ENCODE measurements at places on chromosomes 7 and 10. TPM values are rescaled to one million over a fixed set of nuclear protein-coding genes. Genes with fewer than 3 reads are reported as not detected.

GRCh38 chr7:116150588-116150987 lies 59.8 kb upstream of the TES start:
- no peak for DNase-seq

DNA sequence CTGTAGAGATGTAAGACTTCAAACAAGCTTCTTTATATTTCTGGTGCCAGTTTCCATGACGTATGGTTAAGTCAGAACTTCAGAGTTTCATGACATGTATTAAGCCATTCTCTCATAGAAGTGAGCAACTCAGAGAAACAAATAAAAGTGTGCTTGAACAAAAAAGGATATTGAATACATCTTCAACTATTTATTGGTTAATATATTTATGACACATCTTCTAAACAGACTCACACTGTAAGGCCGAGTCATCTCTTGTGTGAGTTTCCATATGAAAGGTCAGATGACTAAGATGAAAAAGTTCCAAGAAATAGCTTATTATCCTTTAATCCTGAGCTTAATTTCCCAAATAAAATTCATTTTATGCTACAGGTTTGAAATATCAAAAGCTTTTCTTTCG lies 105.5 kb upstream of the CSTF2T start:
- no peak for DNase-seq

SUMF2 gene
- total RNA-seq, result 118 TPM

GRCh38 chr10:60123668-60124067 lies 217.3 kb upstream of the CCDC6 start:
- DNase-seq, result no peak

SUGCT gene
- total RNA-seq, result 37.9 TPM

GRCh38 chr7:46742601-46743000 lies 821.5 kb upstream of the IGFBP3 start:
- DNase-seq, result no peak

GCK gene
- total RNA-seq, result 1.9 TPM

RNF32 gene
- total RNA-seq, result not detected

- DNase-seq, result no peak
Observed at GRCh38 chr7:836429-836828, 4.2 kb downstream of the SUN1 start.

GRCh38 chr7:7103343-7104313 lies 78.7 kb upstream of the C1GALT1 start:
- DNase-seq, result no peak

DNA sequence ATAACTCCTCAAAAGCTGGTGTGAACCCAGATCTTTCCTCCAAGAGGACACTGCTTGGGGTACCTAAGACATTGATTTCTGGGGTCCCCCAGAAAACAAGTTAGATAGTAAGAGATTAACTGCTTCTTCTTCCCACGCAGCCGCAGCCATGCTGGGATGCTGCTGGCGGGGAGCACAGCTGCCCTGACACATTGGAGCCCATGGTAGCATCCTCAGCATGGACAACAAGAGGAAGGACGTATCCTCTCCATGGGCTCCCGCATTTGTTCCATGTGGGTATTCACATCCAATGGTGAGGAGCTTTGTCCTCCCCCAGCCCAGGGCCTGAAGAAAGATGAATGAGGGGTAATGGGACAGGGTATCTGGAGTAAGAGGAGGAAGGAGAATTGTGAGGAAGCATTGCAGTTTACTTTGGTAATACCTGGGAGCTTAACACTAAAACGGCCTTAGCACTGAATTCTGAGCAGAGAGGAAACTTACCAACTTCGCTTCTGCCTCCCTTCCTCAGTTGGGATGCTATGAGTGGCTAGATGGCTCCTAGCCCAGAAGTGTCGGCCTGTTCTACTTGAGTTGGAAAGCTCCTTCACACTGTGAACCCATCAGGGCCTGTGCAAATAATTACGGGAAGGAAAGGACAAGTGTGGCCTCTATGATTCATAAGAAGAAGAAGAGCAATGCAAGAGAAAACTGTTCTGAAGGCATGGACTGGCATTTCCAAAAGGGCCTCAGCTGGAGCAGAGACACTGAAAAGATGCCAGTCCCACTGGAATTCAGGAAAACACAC lies 43.9 kb downstream of the C10orf120 start:
- no peak for DNase-seq

GRCh38 chr10:1050145-1050544 lies 1.2 kb upstream of the IDI1 start:
- DNase-seq, result no peak

AASS gene
- 34.2 TPM for total RNA-seq

- DNase-seq, result no peak
Observed at GRCh38 chr10:2340831-2341647, 603.7 kb upstream of the ADARB2 start.

DNA sequence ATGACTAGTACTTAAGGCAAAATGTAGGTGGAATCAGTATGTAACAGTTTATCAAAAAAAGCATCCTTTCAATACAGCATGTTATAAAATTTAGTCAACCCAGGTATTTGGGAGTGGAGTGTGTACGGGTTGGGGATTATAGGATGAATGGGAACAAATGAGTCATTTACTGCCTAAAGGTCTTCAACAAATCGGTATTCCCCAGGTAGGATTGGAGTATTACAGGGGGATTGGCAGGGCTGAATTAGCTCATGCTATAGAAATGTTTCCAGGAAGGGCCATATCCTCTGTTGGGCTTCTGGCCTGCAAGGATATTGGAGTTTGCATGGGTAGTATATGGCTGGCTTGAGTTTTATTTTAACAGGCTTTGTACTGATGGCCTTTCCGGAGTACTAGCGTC lies 723.7 kb downstream of the SORCS1 start:
- DNase-seq, result no peak

ENO4 gene
- total RNA-seq, result not detected

PHYHIPL gene
- total RNA-seq, result 0.19 TPM

- no peak for DNase-seq
Observed at GRCh38 chr7:114959931-114960330, 38.0 kb downstream of the MDFIC start.

GRCh38 chr7:128171-129080 lies 63.9 kb upstream of the FAM20C start:
- no peak for DNase-seq

GJC3 gene
- not detected for total RNA-seq

MXI1 gene
- 72.3 TPM for total RNA-seq

DYNC1I1 gene
- 11.0 TPM for total RNA-seq

- DNase-seq, result no peak
Observed at GRCh38 chr10:50607356-50607925, 16.3 kb downstream of the SGMS1 start.

DNA sequence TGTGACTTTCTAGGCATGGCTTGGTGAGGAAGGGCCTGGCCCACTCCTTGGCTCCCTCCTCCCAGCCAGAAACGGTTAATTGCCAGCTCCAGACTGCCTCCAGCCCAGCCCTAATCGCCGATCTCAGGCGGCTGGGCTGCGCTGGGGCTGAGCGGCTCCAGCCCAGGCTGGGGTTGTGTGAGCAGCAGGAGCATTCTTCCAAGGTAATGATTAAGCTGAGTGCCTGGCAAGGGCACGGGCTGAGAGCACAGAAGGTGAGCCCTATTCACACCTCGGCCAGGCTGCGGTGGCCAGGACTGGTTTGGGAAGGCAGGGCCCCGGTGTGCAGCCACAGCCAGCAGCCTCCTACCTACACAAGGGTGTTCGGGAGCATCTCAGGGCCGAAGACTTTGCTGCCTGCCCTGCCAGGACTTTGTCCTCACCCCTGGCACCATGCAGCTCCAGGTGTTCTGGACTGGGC lies at the start of gene TMEM72:
TMEM72 (plus strand) TSS at position 257 of the 460 bp plus-strand sequence; CDS start at position 433, 176 bp downstream.
- no peak for DNase-seq

NPSR1 gene
- total RNA-seq, result not detected

GRCh38 chr7:37768611-37769010 lies 79.8 kb upstream of the NME8 start:
- no peak for DNase-seq

DNA sequence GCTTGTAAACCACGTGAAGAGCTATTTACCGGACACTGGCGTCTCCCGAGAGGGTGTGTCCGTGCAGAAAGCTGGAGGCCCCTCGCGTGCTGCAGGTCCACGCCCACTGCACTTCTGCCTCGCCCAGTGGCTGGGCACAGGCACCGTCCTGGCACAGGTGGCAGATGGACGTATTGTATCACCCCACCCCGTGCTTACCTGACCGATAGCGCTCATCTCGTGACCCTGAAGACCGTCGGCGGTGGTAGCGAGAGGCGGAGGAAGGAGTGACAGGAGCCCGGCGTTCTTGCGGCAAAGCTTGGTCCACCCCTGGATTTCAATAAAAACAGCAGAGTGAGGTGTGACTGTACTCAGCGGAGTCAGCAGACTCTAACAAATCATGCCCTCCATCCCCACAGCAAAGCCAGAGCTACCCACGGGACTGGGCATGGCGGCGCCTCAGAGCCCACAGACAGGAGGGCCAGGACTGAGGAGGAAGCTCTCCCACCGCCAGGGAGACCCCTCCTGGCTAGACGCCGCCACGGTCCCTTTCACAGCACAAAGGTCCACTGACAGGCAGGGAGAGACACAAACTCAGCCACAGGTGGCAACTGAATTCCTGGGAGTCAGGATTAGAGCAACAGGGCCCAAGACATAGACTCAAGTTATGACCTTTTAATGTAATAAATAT lies 217.1 kb downstream of the DIP2C start:
- DNase-seq, result peak; percentile 59

DNA sequence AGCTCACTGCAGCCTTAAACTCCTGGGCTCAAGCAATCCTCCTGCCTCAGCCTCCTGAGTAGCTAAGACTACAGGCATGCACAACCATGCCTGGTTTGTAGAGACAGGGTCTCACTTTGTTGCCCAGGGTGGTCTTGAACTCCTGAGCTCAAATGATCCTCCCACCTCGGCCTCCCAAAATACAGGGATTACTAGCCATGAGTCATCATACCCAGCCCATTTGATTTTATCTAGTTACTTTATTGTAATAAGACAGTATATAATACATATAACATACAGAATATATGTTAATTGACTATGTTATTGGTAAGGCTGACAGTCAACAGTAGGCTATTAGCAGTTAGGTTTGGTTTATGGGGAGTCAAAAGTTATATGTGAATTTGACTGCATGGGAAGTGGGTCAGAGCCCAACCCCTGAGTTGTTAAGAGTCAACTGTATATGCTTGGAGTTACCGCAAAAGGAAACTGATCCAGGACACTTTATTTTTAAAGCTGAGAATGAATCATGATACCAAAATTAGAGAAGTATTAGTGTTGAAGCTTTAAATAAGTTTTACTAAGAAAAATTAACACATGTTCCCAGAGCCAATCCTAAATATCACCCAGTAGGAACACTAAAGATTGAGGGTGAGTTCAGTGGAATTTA lies 20.7 kb upstream of the KMT2E start:
- no peak for DNase-seq

DNA sequence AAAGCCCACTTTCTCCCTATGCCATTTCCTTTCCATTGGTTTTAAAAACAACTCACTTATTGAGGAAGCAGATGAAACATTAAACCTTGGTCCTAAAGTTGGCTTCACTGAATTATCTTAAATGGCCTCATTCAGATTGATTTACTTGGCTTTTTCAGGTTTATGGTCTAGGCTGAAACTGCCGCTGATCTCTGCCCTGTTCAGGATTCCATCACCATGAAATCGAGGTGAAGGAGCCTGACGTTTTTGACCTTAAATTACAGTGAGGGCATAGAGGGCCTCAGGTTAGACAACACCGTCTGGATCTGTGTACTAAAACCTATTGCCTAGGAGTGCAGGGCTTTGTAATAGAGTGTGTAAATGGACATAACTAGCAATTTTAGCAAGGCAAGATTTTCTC lies 383.7 kb downstream of the THSD7A start:
- DNase-seq, result no peak

- no peak for DNase-seq
Observed at GRCh38 chr10:70540089-70540788, 61.7 kb downstream of the PALD1 start.
